Hippocampal formation (tissue), 2 donors: ENCODE measurements at places on chromosomes 4 and X.

- DNase-seq, result no peak
Measured at GRCh38 chr4:133157460-133158160, 8.5 kb downstream of the PCDH10 start.

DNA sequence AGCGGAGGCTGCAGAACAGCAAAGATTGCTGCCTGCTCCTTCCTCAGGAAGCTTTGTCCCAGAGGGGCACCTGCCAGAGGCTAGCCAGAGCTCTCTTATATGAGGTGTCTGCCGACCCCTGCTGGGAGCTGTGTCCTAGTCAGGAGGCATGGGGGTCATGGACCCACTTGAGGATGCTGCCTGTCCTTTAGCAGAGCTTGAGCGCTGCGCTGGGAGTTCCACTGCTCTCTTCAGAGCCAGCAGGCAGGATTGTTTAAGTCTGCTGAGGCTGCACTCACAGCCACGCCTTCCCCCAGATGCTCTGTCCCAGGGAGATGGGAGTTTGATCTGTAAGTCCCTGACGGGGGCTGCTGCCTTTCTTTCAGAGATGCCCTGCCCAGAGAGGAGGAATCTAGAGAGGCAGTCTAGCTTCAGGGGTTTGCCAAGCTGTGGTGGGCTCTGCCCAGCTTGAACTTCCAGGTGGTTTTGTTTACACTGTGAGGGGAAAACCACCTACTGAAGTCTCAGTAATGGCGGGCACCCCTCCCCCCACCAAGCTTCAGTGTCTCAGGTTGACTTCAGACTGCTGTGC is 10.9 kb downstream of the DCK start:
- DNase-seq, result no peak

- DNase-seq, result no peak
Measured at GRCh38 chr4:13857397-13857796, 229.9 kb upstream of the BOD1L1 start.

- no peak for DNase-seq
Measured at GRCh38 chrX:139974471-139974870, 9.2 kb upstream of the CXorf66 start.

DNA sequence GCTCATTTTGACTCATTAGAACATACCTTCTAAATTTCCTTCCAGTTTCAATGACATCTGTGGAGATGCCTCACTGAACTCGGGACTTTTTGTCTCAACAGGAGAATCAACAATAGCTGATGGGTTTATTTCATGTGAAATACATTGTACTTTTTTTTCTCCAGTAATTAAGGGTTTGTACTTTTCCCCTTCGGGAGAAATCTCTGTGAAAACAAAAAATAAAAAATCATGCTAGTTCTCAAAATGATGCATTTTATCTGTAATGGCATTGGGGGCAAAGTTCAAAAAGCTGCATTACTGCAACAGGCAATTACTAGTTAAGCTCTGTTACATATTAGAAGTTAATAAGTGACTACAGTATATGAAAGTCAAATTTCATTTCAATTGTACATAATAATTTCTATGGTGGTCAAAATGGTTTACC is 167.3 kb upstream of the SH3RF1 start:
- no peak for DNase-seq

DNA sequence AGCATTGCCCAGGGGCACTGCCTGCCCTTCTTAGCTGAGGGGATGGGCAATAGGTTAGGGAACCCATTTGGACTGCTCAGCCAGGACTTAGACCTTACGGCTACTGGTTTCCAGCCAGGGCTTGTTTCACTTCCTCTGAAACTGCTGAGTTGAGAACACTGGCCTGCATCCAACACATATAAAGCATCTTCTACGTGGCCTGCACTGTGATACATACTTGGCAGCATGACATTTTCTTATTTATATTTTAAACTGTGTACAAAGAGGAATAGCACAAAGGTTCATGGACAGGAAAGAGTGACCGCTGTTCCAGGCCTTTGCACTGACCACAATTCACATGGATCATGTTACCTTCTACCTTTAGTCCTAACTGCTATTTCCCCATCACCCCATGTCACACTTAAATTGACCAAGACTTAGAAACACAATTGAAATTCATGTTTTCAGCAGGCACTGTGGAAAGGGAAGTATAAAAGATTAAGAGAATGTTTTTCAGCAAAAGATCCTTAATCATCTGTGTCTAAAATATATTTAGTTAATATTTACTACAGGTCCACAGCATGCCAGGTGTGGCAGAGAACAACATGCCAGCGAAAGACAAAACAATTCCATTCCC is 43.7 kb downstream of the NLGN4X start:
- DNase-seq, result no peak

DNA sequence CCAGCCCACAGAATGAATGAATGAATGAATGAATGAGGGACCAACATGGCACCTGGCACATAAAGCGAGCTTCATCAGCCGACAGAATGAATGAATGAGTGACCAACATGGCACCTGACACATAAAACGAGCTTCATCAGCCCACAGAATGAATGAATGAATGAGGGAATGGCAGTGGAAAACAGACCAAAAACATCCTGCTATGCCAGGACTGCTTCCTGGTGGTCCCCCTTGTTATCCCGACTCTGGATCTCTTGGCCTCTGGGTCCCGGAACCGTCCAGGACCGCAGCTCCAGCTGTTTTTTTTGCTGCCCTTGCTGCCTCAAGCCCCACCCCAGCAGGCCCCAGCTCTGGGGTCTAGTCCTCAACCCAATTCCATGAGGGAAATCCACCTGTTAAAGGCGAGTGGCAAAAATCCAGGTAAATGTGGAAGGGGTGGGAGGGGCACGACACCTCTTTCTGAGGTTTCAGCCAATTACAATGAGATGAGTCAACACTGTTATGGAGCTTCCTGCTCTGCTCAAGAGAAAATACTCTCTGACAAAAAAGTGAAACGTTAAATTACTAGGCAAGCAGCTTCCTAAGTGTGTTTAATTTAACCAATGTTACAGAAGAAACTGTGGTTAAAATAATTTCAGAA is 72.0 kb upstream of the MTNR1A start:
- DNase-seq, result no peak
